ENCODE measurements at places on chromosomes 6 and 20. TPM values are rescaled to one million over a fixed set of nuclear protein-coding genes. Genes with fewer than 3 reads are reported as not detected.

Gene RSPH4A
- total RNA-seq, result 0.35 TPM

Gene EGFL8
- total RNA-seq, result 32.1 TPM

Gene CGA
- total RNA-seq, result not detected

Gene SIRT5
- total RNA-seq, result 21.1 TPM

Gene TOMM34
- total RNA-seq, result 15.4 TPM

Gene TAAR1
- not detected for total RNA-seq

Gene DDX43
- 0.39 TPM for total RNA-seq

Gene GABRR1
- total RNA-seq, result not detected

Gene HRH3
- not detected for total RNA-seq

Gene HM13
- 95.6 TPM for total RNA-seq

Gene ENPP4
- 23.2 TPM for total RNA-seq

Gene CALHM4
- total RNA-seq, result not detected

Gene GJA10
- not detected for total RNA-seq

Gene CD93
- total RNA-seq, result 24.2 TPM

Gene PLA2G7
- total RNA-seq, result 3.1 TPM
